ENCODE measurements at places on chromosomes 11 and 22.

DNA sequence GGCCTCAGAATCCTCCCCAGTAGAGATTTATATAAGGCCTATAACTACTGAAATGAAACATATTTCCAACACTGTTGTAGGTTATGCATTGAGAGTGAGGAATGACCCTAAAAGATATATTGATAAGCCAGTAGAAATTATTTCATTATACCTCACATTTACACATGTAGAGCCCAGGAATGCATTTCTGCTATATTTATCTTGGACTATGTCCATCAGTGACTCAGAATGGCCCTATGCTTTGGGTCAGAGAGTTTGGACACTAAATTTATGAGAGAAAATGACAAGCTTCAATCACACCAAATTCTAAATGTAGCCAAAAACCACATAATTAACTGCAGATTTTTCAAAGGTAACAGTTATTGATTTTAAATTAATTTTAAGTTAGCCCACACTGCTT lies 761.9 kb downstream of the DLG2 start:
- DNase-seq, result no peak

DNA sequence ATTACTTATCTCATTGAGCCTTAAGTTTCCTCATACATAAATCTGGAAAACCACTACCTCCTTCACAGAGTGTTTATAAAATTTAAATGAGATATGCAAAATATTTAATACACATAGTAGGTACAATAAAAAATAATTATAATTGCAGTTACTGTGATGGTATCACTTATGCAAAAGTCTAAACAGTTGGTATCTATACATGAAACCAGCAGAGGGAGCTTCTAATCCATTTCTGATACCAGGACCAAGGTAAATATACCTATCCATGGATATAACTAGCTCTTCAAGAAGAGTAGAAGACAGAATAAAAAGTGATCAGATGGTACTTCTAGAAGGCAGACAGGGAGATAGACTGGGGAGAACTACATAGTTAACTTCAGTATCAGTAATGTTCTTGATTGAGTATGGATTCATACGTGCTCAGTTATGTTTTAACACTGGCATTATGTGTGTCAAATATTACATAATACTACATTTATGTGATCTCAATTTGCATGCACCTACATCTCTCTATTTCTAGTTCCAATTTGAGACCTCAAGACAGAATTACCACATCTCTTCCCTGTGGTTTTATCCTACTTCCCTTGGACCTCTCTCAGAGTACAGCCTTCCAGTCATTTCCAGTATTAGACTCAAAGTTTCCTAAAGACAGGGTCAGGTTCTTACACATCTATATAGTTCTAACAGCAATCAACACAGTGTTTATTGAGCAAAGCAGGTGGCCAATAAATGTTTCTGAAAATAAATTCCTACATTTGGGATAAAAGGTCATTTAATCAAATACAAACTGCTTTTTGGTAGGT lies 13.7 kb upstream of the TSG101 start:
- no peak for DNase-seq

DNA sequence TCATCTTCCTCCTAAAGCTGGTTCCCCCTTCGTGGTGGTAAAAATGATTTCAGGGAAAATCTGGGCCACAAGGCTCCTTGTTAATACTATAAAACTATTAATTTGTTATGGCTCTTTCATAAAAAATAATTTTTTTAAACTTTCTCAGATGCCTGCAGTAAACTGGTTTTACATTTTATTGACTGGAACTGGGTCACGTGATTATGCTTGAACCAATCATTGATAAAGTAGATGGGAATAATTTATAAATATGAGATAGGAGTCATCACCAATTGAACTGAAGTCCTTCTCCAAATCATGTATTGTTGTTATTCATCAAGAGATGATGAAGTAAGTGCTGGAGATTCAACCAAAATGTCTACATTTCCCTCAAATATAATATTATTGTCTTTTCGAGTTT lies 138.4 kb downstream of the SLC17A6 start:
- no peak for DNase-seq

DNA sequence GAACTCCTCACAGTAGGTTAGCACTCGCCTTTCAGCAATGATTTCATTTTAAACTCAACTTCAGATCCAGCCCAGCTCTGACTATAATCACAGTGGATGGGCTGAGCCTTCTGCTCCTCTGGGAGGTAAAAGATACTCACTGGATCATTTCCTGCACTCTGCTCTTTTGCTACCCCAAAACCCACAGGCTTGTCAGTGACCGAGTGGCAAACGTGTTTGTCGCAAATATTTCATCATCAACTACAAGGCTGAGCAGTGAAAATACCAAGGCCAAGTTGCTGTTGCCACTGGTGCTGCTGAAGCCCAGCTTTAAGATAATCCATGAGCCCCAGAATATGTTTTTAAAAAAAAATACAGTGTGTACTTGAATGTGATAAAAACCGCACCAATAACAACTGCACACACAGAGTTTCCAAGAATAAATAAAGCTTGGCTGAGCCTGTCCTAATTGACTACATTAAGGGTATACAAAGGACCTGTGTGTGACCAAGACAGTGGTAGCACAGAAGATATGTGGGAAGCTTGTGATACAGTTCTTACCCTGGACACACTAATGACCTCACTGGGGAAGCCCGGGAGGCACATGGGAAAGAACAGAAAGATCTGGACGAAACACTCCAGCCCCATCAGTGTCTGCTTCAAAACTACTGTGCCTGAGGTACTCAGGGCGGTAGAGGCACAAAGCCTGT lies 41.3 kb downstream of the ABTB2 start:
- DNase-seq, result no peak

- no peak for DNase-seq
Measured at GRCh38 chr11:2264366-2265053, 5.9 kb downstream of the ASCL2 start.

GRCh38 chr11:67352546-67353316 lies 615 bp downstream of the POLD4 start:
- DNase-seq, result no peak

DNA sequence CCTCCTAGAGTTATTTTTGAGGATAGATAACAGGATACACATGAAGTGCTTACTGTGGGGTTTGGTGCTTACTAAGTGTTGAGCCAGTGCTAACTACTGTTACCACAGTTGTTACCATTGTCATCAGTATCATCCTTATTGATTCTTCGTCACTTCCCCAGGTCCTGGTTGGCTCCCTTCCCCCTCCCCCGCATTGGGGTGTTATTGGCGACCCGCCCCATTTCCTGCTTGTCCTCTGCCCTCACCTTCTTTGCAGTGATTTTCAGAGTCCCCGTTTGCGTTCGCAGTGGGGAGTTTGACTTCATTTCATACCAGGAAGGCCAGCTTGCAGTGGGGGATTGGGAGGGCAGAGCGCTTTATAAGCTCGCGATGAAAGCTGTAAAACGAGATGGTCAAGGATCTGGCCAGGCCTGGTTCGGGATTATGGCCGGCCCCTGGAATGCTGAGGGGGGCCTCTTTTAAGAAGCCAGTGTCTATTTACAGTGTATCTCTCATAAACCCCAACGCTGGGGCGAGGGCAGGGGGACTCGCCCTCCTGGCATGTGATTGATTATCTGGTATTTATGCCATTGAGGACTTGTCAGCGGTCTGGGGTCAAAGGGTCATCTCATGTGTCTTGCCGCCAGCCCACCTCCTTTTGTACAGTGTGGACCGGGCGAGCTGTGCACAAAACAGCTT lies 84.6 kb upstream of the NNMT start:
- no peak for DNase-seq
